ENCODE measurements at places on chromosomes 4 and X.

- no peak for DNase-seq
Observed at GRCh38 chr4:93018806-93019205, 715.0 kb downstream of the GRID2 start.

DNA sequence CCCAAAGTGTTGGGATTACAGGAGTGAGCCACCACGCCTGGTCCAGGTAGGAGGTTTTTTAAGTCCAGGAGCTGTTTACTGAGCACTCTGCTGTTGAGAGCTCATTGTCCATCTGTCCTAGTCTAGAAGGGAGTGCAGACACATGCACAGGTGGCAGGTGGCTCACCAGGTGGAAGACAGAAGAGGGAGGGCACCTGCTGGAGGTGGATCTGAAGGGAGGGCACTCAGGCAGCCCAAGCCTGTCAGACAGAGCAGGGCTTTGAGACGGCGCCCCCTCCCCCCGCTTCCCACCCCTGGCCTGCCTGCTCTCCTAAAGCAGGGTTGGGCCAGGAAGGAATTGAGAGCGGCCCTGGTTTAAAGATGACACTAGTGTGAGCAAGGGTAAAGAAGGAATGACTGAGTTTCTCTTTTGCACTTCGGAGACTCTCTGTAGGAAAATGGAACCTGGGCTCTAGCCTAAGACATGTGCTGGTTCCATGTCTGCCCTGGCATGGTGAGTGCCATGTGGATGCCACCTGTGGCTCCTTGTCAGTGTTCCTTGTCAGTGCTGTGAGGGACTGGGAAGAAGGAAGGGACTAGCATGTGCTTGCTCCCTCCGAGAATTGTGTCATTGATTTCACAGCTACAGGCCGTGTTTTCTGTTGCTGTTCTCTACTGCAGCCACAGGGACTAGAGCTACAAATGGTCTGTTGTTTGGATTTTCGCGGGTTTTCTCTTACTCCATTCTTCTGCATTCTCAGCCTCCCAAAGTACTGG, 108.6 kb downstream of the TNIP2 start:
- DNase-seq = no peak

GRCh38 chr4:103842637-103843239, 123.0 kb upstream of the TACR3 start:
- DNase-seq = no peak

GRCh38 chr4:10183462-10183861, 66.9 kb upstream of the WDR1 start:
- no peak for DNase-seq

DNA sequence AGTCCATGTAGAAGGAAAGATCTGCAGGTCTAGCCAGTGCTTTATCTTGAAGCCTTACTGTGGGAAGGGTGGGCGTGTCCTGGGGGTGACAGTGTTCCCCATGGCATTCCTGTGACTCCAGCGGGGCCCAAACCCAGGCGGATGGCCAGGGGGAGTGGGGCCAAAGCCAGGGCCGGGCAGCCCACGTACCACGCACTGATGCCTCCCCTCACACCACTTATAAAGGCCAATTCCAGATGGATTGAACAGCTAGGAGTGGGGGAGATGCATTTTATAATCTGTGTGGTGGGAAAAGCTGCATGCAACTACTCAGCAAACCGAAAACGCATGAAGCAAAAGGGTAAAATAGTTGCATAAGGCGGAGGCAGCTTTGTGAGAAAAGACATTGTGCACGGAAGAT, 36.4 kb downstream of the NELFA start:
- no peak for DNase-seq

DNA sequence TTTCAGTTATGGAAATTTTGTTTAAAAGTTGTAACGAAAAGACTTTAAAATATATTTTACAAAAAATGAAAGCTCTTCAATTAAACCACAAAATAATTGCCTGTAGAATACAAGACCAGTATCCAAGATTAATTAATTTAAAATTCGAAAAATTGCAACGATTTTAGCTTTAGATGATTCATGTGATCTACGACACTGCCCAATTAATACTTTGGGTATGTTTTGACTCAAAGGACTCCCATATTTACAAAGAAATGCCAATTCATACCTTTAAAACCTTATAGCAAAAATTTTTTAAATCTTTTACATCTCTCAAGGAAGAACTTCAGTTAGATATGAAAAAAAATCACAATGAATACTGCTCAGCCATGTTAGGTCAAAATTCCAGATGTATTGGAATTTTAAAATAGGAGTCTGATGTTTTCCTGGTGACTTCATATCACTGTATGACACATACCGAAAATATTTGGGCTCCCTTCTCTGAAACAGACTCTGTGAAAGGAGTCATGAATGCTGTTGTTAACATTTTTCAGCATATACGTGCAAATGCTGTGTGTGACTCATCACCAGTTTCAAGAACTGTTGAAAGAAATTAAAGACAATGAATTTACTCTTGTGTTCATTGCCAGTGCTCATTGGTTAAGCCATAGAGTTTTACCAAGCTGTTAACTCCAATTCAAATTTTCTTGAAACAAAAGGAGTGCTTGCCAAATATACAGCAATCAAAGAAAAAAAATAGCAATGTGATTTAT, 13.8 kb upstream of the SMS start:
- no peak for DNase-seq

DNA sequence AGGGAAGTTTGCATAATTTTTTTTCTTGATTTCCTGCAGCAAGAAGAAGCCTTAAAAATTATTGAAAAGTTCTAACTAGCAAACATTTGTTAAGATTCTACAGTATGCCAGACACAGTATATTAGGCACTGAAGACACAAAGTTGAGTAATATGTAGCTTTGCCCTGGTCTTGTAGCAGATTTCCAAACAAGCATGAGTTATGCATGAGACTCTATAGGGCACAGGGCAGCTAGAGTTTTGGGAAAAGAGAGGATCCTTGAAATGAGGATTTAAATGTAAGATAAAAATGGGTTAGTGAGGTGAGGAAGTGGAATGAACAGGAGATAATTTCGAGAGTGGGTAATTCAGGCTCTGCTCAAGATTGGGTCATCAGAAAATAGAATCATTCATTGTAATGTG, 8.6 kb upstream of the GPRIN3 start:
- DNase-seq = no peak
